ENCODE measurements at places on chromosomes 6 and 20. TPM values are rescaled to one million over a fixed set of nuclear protein-coding genes. Genes with fewer than 3 reads are reported as not detected.

TGM3 gene
- total RNA-seq: not detected

LY6G6F gene
- total RNA-seq: not detected

UTRN gene
- 7.6 TPM for total RNA-seq

SAMD3 gene
- total RNA-seq: not detected

PLA2G7 gene
- not detected for total RNA-seq

SPATA2 gene
- total RNA-seq: 8.8 TPM

SIRPD gene
- not detected for total RNA-seq

KIF25 gene
- total RNA-seq: not detected

ULBP1 gene
- 1.00 TPM for total RNA-seq

Data from A549 treated with ZK216348 at 1 μM for 4 hours (cell line).